ENCODE measurements at places on chromosomes 3 and 15.

GRCh38 chr3:28151608-28152228 is 89.7 kb upstream of the CMC1 start:
- no peak for DNase-seq

DNA sequence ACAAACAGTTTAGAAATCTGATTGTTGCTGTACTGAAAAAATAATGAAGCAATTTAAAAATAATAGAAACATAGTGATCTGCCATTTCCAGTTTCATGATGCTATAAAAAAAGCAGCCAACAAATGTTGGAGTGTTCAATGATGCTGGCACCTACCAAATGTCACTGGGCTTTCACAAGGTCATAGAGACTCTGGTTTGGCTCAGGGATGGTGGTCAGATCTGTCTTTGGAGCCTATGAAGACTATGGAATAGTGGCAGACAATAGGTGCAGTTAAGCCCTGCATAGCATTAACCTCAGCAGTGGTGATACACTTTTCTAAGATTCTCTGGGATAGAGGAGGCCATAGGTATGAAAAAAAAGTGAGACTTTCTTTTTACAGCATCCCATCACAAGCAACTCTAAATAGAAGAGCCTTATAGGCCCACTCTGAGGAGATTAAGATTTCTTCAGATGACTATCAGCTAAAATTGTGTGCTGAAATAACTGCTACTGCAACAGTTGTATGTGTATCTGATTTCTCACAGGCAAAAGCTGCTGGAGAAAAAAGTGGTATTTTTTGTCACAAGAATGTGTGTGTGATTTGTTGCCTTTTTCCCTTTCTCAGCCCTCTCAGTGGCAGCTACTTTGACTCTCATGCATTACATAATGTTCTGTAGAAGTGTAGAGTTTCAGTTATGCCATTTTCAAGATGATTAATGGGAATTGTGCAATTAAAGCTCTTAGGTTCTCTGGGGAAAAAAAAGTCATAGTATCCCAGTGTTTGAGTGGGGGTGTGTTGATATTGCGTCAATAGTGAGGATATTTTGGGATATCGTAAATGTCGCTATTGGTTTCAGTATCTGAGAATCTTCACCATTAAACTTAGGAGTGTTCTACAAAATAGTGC is 137.4 kb downstream of the MBNL1 start:
- no peak for DNase-seq

GRCh38 chr15:73941044-73941443 is 14.8 kb downstream of the LOXL1 start:
- no peak for DNase-seq

- DNase-seq, result no peak
Observed at GRCh38 chr3:14823393-14823792, 4.6 kb downstream of the FGD5 start.

GRCh38 chr3:49397470-49397869 is 14.3 kb downstream of the RHOA start:
- DNase-seq, result no peak

Data from KBM-7 (cell line).